NCI-H460 (cell line): ENCODE measurements at places on chromosomes 12 and 14.

DNA sequence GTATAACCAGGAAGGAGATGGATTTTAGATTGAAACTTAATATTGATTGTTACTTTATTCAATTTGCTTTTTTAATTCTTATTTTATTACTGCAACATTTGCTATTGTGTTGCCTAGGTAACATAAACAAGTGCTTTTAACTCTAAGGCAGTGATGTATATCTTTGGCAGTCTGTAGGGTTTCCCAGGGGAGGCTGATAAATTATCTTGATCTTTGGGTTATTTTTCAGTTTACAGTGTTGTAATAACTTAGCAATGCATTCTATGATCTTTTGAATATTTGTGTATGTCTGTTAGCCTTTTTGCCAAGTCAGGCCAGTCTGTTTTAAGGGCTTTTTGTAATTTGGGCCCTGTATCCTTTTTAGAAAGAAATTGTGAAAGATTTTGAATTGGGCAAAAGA is 7.8 kb upstream of the DTD2 start:
- no peak for DNase-seq

GRCh38 chr14:68523989-68524725 is 268.7 kb downstream of the ZFP36L1 start:
- DNase-seq = no peak

DNA sequence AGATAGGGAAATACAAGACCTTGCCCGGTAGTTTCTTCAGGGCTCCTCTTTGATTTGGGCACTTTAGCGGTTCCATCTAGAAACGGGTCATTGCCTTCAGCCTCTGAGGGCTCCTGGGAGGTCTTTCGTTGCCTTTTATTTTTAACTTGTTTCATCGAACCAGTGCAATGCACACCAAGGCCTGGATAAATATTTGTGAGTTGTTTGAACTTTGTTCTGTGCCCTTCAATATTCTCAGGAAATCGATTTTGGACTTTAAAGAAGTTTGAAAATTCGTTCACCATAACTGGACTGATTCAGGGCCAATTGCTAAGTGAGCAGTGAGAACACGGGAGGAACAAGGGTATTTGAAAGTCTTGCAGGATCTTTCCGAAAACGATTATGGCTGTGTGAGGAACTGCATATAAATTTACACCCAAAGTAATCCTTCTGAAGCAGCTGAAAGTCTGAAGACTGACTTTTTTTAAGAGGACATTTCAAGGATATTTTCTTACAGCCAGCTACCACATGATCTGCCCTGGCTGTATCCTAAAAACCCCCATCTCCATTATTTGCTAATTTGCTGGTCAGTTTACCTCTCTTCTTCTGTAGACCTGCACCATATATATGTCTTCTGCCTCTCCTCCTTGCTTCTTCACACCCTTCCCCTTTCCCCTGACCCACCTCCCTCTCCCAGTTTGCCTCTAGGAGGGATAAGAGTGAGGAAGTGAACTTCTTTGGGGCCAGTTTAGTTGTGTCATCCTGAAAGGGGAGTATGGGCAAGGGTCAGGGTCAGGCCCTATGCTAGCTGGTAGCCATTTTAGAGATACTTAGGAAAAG is 8.0 kb downstream of the DUSP6 start:
- no peak for DNase-seq

DNA sequence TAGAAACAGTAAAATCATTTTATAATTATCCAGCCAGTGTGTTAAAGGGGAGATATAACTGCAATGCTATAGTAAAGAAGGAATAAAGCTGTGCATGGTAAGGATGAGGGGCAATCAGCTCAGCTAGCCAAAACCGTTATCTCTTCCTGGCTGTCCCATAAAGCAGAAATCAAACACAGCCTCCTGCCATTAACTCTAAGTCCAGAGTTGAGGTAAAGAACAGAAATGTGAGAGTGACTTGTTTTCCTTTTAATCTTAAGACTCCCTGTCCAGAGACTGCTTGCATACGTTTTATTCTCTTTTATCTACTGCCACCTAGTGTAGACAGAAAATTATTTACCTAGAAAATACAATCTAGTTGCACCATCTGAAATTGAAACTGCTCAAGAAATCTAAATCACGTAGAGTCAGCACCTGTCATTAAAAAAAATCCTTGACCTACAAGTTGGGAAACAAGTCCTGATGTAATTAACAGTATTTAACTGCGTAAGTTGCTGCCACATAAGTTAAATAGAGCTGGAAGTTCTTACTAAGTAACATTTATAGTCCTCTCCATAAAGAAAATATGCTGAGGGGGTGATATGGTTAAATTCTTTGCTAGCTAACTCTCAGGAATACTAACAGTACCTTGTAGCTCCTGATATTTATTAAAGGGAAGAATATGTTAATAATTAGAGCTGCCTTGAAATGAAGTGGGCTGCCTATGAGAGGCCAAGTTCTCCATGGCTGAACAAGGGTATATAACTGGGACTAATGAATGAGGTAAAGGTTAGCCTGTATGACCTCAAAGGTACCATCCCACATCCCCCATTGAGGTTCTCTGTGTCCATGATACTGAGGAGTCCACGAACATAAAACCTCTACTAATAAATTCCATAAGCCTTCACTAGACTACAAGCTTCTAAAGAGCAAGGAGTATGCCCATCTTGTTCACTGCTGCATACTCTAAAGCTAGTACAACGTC is 62.7 kb downstream of the GALNT4 start:
- peak; percentile 75 for DNase-seq

DNA sequence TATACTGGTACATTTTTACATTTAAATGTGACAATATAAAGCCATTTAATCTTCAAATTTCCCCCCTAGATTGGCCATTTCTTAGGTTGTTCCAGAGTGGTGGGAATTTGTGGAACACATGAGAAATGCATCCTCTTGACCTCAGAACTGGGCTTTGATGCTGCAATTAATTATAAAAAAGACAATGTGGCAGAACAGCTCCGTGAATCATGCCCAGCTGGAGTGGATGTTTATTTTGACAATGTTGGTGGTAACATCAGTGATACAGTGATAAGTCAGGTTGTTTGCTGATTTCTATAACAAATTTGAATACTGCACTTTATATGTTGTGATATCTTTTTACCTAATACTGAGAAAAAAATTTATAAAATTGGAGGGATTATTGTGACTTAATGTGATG is 7.6 kb upstream of the ZNF410 start:
- no peak for DNase-seq

GRCh38 chr14:75871181-75871880 is 110.5 kb downstream of the TGFB3 start:
- no peak for DNase-seq
